Stimulated activated effector memory CD8-positive, alpha-beta T cell treated with anti-CD3 and anti-CD28 coated beads, Interleukin-12 subunit alpha, Interleukin-12 subunit beta, amount 100 ng/mL, for 72 hours (primary cell): ENCODE measurements at places on chromosomes 7 and 10.

DNA sequence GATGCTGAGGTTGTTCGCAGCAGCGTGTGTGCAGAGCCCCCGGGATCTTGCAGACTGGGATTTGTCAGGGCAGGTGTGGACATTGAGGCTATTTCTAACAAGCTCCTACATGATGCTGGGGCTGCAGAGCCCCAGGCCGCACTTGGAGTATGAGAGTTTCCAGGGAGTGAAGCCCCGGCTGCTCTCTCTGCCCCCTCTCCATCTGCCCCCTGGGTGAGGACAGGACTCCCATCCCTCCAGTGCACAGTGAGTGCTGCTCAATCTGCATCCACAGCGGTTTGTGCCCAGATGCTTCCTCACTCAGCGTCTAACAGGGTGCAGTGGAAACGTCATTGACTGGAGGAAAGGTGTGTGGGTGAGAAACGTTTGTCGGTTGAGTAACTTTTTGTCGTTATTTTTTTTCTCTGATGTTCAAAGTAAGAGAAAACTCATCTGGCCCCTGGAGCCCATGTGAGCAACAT, 25.3 kb downstream of the IL2RA start:
- DNase-seq, result peak; percentile 53

DNA sequence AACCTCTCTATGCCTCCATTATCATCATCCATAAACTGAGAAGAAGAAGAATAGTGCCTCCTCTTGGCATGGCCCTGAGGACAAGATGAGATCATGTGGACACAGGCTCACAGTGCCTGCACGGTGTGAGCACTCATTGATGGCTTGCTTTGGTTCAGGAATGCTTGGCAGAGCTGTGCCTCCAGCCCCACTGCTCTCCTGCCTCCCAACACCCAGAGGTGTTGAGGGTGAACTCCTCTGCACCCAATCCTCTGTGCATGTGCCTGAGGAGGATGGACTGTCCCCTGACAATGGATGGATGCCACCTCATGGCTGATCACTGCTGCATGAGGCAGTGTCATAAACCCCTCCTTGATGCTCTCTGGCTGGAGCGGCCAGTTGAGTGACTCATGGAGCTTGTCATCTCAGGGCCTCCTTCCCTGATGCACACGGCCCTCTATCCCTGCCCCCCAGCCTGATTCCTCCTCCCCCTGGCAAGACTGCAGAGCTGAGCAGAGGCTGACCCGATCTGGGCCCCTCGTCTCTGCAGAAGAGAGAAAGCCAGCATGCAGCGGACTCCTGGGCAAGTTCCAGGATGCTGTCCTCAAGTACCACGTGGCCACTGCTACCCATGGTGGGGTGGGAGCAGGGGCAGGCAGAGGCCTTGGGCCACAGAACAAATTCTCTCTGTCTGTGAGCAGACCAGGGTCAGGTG, 136.3 kb downstream of the KCNMA1 start:
- no peak for DNase-seq

GRCh38 chr10:87545783-87546182, 41.1 kb downstream of the MINPP1 start:
- DNase-seq, result no peak

GRCh38 chr7:24722386-24723177, 34.7 kb downstream of the GSDME start:
- DNase-seq, result no peak

- DNase-seq, result no peak
Measured at GRCh38 chr7:91435381-91436059, 171.3 kb downstream of the FZD1 start.

DNA sequence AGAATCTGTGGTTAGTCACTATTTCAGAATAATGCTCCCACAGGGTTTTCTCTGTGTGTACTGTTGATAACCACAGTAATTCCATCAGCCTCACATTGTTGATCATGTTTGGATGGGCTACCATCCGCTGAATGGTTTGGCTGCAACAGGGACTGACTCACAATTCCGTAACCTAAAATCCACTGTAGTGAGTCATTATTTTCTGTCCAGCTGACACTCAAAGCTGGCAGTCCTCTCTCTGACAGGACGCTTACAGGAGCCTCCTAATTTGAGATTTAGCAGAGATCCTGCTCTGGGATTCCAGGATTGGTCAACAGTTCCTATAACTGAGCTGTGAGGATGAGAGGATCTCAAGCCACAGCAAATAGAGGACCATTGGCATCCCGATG, 32.7 kb downstream of the VWA2 start:
- DNase-seq, result no peak

GRCh38 chr7:29494350-29494749, 69.3 kb upstream of the PRR15 start:
- DNase-seq, result no peak

DNA sequence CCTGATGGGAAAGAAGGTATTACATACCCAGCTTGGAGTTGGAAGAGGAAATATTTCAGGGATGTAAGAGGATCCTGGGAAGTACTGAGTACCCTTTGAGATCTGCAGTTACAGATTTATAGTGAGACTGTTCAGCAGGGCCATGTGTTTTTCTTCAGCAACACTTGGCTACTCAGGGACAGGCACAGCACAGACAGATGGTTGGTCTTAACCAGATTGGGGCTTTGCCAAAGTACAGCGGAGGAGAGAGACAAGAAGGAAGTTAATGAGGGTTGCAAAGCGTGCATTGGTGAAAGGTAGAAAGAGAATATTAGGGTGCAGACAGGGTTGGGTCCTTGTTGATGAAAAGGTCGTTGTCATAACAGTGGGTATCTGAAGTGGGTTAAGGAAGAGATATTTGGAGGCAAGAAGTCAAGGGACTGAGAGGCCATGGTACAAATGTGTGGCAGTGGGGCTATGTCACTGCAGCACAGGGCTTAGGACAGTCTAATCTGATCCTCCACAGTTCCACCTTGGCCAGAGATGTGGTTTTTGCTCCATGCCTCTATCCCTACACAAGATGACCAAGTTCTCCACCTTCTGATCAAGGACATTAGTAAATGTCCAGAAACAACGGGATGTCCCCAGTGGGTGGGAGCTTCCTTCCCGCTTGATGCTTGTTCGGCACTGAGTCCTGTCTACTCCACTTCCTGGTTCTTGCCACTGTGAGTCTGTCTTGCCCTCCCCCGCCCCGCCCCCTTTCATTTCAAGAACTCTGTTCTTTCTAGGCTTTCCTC, 18.9 kb upstream of the DNAJC1 start:
- DNase-seq, result no peak

- no peak for DNase-seq
Measured at GRCh38 chr10:68271196-68271882, 39.4 kb upstream of the ATOH7 start.

DNA sequence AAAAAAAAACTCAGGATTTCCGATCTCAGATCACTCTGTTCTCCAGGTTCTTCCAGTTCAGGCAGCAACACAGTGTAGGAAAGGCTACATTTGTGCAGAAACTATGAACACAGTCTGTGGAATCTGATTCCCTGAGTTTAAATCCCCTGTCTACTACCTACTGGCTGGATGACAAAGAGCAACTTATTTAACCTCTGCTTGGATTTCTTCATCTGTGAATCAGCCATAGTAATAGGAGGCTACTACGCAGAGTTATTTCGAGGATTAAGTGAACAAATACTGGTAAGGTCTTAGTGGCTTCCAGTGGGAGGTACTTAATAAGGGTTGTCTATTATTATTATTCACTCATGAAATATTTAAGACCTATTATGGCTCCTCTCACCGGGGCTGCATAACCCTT, 44.3 kb upstream of the PDCD4 start:
- DNase-seq, result no peak

DNA sequence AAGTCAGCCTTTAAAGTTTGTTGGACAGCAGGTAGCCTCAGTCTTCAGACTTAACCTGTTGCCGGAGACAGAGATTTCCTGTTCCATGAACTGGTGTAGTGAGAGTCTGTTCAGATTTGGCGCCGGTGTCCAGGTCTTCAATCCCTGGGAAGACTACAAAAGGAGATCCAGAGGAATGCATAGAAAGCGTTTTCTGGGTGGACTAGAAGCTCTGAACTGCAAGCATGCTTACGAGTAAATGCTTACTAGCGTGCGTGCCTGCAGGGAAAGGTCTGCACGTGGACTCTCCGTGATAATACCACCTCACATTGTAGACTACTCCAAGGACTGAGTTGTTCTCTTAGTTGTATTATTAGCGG, 878 bp downstream of the GLRX3 start:
- DNase-seq, result no peak

DNA sequence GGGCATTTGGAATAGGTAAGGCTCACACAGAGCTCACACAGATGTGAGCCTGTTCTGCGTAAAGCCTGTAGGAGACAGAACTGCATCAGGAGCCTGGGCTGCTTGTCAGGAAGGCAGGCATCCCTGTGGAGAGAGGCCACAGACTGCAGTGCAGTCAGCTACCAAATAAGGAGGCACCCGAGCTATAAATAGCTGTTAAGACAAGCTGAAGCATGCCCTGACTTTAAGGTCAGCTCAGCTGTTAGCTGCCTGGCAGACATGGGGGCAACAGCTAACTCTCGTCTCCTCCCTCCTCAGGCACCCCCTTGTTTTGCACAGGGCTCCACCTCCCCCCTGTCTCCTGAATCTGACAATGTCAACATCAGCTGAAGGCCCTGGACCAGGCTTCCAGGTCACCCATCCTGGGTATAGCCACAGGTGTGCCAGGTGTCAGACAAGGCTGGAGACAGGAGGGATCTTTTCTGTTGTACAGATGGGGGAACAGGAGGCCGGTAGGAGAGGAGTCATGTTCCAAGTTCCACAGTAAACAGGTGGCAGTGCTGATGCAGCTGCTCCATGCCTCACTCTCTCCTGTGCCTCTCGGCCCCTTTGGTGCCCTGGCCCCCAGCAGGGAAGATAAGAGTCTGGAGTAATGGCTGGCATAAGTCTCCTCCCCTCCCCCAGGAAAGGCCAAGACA, 27.6 kb upstream of the MKRN1 start:
- DNase-seq, result no peak

GRCh38 chr7:70131817-70132216, 533.5 kb downstream of the AUTS2 start:
- DNase-seq, result no peak

- DNase-seq, result peak; percentile 77
Measured at GRCh38 chr7:155190688-155191087, 107.0 kb upstream of the INSIG1 start.

GRCh38 chr7:40680657-40681056, 545.9 kb downstream of the SUGCT start:
- no peak for DNase-seq

DNA sequence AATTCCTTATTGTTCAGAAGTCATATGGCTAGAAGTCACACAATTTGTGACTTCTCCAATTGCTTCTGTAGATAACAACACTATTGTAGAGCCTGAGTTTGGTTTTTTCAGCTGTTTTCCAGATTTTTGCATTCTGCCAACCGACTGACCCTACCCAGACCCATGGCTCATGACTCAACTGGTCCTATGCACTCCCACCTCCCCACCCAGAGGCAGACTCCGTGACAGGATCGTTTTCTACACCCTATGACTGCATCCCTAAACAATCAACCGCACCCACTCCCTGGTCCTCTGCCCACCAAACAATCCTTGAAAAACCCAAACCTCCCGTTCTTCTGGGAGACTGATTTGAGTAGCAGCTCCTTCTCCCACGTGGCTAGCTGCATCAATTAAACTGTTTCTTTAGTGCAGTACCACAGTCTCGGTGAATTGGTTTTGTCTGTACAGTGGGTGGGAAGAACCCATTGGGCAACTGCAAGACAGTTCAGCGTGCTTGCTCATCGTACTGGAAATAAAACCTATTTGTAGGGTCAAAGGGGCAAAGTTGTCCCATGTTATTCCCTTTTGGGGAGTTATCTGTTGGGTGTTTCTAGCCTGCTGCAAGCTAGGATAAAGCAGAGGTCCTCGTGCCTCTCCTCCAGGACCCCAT, 150.3 kb upstream of the FAM20C start:
- no peak for DNase-seq

GRCh38 chr10:47339759-47340607, 8.2 kb upstream of the RBP3 start:
- DNase-seq, result no peak

GRCh38 chr7:122182081-122182480, 38.0 kb upstream of the AASS start:
- no peak for DNase-seq

- no peak for DNase-seq
Measured at GRCh38 chr10:96377816-96378294, 19.1 kb upstream of the OPALIN start.

- peak; percentile 28 for DNase-seq
Measured at GRCh38 chr7:135205850-135206249, 5.5 kb downstream of the WDR91 start.

DNA sequence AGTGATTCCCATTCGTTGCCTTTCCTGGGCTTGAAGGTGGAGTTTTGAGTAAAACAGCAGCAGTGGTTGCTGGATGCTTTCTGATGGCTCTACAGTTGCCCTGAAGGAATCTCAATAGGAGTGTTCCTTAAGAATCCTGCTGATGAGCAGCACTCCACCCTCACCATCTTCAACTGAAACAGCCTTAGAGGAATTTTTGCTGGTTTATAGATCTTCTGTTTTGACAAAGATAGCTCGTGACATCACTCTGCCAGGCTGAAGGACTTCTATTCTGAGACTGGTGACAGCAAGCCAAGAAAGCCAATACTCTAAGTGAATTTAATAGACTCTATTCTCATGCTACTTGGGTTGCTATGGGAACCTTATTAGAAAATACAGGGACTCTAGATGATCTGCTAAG, 1014.7 kb downstream of the NRG3 start:
- DNase-seq, result no peak

GRCh38 chr7:127338122-127338521, 54.4 kb downstream of the ZNF800 start:
- DNase-seq, result no peak

GRCh38 chr10:110865186-110865808, 6.4 kb upstream of the PDCD4 start:
- no peak for DNase-seq
